SIG-M5 (cell line): ENCODE measurements at places on chromosomes 3 and 15.

GRCh38 chr3:59997583-59997982, 947.8 kb upstream of the CFAP20DC start:
- no peak for DNase-seq

DNA sequence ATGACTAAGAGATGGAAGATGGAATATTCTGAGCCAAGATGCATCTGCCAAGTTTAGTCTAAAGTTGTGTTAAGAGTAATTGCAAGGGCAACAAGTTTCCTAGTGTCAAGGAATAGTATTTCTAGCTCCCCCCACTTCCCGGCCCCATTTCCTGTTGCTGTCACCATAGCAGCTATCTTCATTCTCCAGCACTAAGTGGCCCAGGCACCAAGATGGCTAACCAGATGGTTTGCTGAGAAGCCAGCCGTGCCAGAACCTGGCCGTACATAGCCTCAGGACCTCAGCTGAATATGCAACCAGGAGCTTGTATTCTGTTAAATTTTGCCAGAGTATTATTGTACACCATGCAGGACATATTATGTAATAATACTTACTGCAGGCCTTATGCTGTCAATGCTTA, 108.8 kb upstream of the UMPS start:
- DNase-seq = no peak

DNA sequence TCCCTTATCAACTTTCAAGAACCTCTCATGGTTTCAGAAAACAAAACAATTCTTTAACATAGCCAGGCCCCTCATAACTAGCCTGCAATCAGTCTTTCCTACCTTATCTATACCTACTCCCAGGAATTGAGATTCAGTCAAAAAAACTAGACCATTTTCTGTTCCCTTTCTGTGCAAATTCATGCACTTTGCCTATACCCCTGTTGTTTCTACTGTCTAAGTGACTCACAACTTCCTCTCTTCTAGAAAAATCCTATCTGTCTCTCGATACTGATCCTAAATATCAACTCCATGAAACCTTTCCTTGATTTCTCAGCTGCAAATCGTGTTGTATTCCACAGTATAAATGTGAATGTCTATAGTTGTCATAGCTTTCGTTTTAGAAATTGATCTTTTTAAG, 10.9 kb upstream of the IL1RAP start:
- DNase-seq = no peak

DNA sequence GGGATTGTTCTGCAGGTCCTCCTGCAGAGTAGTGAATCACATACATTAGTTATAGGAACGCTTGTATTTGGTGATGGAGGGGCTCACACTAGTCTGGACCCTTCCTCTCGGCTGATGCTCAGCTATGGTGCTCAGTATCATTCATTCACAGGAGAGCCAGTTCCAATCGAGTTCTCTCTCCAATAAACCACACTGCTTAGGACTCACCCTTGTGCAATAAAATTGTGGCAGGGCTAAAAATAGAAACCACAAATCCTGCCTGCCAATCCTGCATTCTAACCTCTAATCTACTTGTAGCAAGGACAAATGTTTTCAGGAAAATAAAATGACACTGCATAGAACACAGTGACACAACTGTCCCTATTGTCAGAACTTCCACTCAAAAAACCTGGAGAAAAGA, 138.4 kb upstream of the TBL1XR1 start:
- DNase-seq = no peak

- no peak for DNase-seq
Measured at GRCh38 chr15:95432878-95433405, 897.6 kb upstream of the NR2F2 start.

- DNase-seq = no peak
Measured at GRCh38 chr3:52983828-52984227, 62.0 kb downstream of the SFMBT1 start.

- no peak for DNase-seq
Measured at GRCh38 chr15:87976552-87976951, 280.0 kb downstream of the NTRK3 start.

DNA sequence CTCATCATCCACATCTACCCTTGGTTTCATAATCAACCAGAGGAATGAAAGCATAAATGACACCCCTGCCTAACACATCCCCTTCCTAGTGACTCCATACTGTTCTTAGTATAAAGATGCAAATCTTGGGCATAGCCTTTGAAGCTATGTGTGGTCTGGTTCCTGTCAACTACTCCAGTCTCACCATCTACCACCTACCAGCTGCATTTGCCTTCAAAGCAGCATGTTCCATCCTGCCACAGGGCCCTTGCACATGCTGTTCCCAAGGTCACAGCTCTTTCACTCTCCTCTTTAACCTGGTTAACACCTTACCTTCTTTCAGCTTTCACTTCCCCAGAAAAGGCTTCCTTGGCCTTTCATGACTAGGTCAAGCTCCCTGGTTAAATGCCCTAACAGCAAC, 62.3 kb upstream of the ARHGEF3 start:
- no peak for DNase-seq

DNA sequence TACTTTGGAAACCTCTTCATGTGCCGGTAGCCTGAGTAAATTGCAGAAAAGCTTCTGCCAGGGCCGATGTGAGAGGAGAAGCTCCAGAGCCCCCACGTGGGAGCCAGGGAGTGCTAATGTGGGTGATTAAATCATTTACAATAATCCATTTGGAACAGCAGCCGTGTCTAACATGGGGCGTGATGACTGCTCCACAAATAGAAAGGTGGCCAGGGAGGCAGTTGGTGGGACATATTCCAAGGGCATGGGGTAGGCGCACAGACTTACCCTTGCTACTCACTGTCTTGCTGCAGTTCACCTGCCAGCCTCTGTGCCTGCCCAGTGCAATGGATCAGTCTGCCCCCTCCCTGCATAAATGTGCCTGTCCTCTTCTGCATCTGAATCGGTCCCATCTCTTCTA, 39.3 kb upstream of the INSYN1 start:
- no peak for DNase-seq

DNA sequence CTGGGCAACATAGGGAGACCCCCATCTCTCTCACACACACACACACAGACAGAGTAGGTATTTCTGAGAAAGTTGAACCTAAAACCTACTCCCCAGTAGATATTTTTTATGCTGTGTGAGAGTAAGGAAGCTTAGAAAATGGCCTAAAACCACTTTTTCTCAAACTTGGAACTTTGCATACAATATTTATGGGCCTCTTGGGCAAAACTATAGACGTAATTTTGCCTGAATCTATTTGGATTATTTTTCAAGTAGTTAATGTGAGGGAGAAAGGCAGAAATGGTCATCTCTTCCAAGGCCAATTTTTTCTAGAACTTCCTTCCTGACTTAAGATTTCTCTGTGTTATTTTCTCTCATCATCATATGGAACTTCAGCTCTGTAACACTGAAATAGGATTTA, 81.7 kb downstream of the ZNF609 start:
- DNase-seq = no peak

- no peak for DNase-seq
Measured at GRCh38 chr15:33146051-33146450, 48.5 kb downstream of the FMN1 start.
